ENCODE measurements at places on chromosomes 6 and 20.

DNA sequence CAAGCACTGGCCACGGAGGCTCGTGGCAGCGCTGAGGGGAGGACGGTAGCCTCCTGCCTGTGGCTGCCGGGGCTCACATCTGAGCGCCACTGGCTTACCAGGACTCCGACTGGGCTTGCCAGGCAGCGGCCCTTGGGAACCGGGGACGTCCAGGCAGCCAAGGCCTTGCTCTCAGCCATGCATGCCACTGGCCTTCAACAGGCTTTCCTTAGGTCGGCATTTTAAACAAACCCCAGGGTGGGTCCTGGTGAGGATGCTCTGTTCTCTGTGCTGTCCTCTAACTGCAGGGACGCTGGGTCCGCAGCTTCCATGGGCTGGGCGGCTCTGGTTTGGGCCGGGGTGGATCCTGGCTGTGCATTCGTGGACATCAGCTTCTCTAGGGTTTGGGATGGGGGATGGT, 59.1 kb upstream of the BHLHE23 start:
- no peak for DNase-seq

DNA sequence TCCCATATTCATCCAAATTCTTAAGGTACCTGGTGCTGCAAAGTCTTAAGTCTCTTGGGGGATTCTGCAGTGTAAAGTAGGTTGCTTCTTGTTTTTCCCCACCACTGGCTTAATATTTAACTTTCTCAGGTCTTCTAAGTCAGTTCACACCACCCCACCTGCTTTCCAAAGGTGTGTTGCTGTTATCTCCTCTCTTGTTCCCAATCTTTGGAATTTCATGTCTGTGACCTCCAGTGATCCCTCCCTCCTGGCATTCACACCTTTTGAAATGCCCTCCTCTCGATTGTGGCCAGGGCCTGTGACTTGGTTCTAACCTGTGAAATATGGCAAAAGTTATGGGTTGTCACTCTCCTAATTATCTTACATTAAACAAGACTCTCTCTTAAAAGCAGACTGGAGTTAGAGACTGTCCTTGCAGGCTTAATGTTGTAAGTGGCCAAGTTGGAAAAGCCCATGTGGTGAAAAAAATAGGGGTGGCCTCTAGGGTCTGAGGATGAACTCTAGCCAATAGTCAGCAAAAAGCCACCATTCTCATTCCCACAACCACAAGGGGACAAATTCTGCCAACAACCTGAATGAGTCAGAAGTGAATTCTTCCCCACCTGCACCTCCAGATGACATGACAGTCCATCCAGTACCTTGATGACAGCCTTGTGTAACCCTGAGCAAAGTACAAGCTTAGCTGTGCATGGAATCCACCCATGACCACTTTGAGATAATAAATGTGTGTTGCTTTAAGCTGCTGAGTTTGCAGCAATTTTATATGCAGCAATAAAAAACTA, 45.1 kb downstream of the ADGRF1 start:
- DNase-seq: no peak

GRCh38 chr6:68640491-68640835, 5.4 kb downstream of the ADGRB3 start:
- no peak for DNase-seq

DNA sequence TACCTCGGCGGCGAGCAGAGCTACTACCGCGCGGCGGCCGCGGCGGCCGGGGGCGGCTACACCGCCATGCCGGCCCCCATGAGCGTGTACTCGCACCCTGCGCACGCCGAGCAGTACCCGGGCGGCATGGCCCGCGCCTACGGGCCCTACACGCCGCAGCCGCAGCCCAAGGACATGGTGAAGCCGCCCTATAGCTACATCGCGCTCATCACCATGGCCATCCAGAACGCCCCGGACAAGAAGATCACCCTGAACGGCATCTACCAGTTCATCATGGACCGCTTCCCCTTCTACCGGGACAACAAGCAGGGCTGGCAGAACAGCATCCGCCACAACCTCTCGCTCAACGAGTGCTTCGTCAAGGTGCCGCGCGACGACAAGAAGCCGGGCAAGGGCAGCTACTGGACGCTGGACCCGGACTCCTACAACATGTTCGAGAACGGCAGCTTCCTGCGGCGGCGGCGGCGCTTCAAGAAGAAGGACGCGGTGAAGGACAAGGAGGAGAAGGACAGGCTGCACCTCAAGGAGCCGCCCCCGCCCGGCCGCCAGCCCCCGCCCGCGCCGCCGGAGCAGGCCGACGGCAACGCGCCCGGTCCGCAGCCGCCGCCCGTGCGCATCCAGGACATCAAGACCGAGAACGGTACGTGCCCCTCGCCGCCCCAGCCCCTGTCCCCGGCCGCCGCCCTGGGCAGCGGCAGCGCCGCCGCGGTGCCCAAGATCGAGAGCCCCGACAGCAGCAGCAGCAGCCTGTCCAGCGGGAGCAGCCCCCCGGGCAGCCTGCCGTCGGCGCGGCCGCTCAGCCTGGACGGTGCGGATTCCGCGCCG, 994 bp downstream of the FOXC1 start:
- no peak for DNase-seq

DNA sequence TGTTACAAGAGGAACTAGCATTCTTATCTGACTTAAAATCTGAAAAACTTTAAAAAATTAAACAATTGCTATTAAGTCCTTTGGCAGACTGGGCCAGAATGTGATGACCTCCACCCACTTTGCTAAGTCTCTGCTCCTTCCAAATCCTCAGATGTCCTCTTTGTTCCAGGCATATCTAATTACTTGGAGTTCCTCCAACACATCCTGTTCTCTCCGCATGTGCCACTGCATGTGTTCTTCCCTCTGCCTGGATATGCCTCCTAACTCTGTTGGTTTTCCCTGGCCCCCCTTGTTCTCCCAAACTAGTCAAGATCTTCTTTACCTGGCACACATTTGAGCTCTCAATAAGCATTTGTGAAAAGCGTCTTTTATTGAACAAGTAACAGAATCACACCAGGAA, 23.1 kb downstream of the ELOVL2 start:
- DNase-seq: no peak

- DNase-seq: no peak
Measured at GRCh38 chr20:4083098-4083865, 67.9 kb upstream of the RNF24 start.

- DNase-seq: no peak
Measured at GRCh38 chr6:34900321-34901031, 11.4 kb downstream of the ANKS1A start.

- no peak for DNase-seq
Measured at GRCh38 chr6:139855671-139856311, 481.3 kb upstream of the CITED2 start.

DNA sequence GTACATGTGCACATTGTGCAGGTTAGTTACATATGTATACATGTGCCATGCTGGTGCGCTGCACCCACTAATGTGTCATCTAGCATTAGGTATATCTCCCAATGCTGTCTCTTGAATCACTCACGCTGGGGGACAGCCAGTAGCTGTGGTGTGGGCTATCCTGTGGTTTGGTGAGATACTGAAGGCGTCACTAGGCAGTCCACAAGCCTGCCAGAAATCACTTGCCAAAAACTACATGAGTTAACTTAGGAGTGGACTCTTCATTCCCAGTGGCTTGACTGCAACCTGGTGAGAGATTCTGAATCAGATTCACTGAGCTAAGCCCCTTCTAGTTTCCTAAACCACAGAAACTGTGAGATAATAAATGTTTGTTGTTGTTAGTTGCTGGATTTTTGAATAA, 191.3 kb downstream of the TSHZ2 start:
- no peak for DNase-seq

DNA sequence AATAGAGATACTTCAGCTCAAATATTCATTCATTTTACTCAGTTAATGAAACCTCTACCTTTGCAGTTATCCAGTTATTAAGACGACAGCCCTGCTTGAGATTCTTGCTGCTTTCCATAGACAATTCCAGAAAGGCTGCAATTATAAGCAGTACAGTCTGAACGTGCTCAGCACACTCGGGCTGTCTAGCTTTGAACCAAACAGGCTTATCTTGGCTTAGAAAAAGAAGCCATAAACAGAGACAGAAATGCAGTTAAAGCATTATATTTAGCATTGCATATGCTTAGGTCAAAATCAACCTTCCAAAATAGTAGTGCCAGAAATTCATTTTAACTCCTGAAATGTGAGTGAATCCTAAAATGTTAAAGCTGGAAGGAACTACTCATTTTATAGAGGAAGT, 204.1 kb upstream of the KCNQ5 start:
- DNase-seq: no peak

GRCh38 chr6:41519745-41520699, 26.2 kb upstream of the FOXP4 start:
- DNase-seq: no peak

DNA sequence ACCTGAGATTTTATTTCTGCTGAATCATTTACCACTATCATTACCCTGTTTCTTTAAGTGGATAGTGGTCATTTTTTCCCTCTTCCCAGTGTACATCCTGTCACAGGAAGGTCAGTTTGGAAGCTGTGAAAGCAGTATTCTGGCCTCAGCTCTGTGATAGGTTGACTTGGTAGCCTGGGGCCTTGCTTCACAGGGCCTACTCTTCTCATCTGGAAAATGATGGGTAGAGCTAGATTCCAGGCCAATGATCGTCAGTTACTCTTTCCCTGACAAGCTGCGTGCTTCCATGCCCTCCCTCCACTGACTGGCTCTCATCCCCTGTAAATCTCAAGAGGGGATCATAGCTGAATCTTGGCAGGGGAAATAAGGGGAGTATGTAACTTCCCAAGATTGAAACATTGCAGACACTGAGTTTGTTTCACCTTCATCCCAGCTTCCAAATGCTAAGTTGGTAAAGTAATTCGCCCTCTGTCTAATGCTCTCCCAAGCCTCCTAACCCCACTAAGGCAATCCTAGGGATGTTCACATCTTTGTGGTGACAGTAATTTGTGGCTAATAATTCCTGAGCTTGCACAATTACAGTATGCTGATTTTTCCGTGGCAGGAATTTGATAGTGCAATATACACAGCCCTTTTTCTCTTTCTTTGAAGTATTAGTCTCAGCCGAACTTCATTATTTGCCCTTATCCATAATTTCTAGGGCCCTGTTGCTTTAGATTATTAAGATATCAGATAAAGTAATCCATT, 51.2 kb downstream of the VAPB start:
- DNase-seq: no peak

- DNase-seq: no peak
Measured at GRCh38 chr20:11917663-11918062, at the start of gene BTBD3. BTBD3 (plus strand) TSS chr20:11917893; CDS start chr20:11918276, 383 bp downstream.

GRCh38 chr6:2376429-2377355, 131.3 kb upstream of the GMDS start:
- no peak for DNase-seq

DNA sequence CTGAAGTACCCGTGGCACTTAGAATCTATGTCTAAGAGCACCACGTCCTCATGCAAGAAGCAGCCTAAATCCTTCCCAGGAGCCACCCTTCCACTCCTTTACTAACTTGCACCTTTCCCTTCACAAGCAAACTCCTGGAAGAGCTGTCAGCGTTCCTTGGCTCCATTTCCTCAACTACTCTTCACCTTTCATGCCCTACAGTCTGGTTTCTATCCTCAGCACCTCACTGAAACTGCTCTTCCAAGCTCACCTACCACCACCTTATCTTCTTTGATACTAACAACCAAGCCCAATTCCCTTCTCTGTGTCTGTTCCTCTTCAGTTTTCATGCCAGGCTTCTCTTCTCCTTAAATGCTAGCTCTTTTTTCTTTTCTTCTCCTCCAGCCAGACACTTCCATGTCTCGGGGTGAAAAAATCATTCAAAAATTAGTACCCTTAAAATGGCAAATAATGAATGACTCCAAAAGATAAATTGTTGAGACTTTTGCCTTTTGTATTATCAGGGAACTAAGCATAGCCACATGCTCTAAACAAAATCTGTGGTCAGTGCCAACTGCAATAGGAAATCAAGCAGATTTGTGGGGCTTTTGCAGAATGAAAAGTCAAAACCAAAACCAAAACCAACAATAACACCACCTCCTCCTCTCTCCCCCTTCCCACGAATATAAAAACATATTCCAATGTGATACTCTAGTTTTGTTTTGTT, 149.6 kb upstream of the KCNK16 start:
- DNase-seq: no peak
